ENCODE measurements at places on chromosomes 4 and X.
A peak's percentile ranks its signal among the peaks of the same experiment; 100 is the strongest.

DNA sequence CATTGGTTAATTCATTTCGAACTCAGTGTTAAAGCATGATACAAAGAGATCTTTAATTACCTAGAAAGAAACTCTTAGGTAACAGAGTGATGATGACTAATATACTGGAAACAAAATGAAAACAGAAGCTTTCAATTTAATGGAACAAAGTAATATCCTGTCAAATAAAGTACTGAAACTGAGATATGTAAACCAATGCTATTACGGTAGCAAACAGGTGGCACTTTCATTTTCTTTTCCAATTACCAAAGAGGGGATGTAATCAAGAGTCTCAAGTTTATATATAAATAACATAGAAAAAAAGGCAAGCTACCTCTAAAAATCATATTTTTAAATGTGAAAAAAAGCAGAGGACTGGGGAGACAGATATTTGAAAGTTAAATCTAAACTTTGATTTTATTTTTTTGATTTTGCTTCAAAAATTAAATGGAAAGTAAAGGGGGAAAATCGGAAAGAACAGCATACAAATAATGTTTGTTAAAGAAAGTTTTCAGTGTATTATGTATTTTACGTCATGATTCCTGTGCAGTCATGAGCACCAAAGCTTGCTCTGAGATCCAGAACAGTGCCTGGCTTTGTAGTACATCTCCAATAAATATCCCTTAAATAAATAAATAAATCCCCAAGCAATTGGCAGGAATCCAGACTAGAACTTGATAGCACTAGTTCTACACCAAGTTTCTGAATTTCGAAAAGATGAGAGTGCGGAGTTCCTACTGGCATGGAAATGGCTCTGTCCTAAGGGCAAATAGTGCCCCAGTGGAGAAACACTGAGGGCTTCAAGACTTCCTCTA, 25.0 kb upstream of the RAPGEF2 start:
- no peak for DNase-seq

GRCh38 chr4:150567070-150567469, 14.9 kb upstream of the MAB21L2 start:
- no peak for DNase-seq

DNA sequence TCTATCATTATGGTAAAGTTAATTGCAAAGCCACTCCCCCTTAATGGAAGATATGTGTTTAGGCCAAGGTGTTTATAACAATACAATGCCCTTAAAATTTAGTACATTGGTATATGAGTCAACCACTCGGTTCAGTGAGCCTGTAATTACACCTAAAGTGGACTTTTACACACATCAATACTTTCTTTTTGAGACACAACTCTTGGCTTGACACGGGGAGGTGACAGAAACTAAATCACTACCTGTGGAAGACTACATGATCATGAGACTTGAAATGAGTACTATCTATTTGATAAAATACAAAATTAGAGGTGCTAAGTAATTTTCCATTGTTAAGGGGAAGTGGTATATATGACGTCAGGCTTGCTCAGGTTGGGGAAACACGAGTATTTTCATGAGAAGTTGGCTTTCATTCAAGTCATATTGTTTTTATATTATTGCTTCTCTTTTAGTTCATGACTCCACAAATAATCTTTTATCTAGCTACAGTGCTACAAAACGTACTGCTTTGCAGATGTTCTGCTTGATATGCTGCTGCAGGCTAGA, 918.3 kb downstream of the ARAP2 start:
- DNase-seq = no peak

DNA sequence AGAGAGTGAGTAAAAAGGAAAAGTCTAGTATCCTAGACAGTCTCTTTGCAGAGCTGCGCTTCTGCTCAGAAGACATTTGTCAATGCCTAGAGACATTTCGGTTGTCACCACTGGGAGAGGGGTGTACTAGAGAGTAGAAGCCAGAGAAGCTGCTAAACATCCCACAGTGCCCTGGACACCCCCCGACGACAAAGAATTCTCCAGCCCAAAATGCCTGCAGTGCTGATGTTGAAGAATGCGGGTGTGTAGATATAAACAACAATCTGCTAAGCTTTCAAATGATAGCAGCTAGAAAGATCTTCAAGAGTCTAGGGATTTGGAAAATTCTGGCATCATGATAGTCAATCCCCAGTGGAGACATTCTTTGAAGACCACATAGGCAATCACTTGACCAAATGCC, 90.1 kb downstream of the PALLD start:
- DNase-seq = no peak

DNA sequence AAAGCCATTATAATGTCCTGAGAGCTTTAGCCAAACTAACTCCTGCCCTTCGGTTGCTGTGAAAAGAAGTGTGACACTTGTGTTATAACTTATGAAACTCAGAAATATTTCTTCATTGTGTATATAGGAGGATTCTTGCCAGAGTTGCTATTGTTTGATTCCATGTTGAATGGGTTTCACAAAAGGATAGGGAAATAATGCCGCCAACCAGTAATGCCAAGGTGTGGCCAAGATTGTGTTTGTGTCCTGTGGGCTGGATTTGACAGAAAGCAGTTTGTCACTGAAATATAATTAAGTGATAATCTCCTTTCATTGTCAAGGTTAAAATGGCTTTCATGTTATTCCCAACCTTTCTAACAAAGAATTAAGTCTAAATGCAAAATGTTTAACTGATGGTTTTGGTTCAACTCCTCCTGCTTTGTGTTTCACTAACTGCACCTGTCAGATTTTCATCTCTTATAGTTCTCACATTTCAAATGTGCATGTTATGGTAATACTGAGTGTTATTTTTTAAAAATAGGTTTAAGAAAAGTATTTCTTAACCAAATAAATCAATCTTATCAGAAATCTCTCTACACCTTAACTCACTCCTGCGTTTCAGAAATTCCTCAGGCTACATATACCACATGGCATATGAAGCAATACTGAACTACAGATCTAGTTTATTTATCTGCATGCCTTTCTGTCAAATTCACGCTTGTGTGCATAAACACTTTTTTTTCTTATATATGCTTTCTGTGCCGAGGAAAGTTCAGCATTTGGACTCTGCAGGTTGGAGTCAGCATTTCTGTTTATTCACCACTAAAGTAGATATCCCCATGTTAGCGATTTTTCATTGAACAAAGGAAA, at the start of gene CLDN22:
CLDN22 (minus strand) TSS at position 66 of the 849 bp plus-strand sequence; CDS start at position 8, 58 bp downstream.
- DNase-seq = no peak

- DNase-seq = no peak
These were observed 135.3 kb upstream of the VCX2 start for GRCh38 chrX:8306291-8306925.

DNA sequence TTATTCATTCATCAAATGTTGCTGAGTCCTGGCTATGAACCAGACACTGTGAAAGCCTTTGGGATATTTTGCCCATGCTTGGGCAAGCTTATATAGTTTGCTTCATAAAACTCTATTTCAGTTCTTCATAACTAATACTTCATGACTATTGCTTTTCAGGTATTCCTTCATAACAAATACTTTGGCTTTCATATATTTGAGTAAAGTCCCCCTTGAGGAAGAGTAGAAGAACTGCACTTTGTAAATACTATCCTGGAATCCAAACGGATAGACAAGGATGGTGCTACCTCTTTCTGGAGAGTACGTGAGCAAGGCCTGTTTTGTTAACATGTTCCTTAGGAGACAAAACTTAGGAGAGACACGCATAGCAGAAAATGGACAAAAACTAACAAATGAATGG, 1.7 kb upstream of the AFP start:
- DNase-seq = no peak

DNA sequence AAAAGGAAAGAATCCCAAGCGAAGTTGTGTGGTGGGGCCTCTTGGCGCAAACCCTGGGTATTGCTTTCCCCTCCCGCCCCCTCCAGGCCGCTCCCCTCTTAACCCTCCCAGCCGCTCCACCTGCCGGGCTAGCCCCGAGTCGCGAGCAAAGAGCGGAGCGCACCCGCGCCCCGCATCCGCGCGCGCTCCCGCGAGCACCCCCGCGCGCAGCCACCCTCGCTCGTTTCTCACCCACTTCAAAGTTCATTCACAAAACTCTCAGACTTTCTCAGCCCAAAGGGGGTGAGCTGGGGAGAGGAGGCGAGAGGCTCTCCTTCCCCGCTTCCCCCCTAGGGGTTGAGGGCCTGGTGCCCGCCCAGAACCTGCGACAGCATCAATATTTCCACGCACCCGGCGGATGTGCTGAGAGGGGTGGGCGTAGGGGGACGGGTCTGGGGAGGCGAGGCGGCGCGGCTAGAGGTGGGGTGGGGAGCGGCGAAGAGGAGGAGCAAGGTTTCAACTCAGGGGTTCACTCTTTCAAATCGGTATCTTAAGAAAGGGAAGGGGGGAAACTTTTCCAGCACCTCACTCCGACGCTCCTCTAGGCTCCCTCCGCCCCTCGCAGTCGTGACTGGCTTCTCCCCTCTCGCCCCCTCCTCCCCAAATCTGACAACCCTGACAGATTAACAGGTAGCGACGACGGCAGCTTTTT, 1.8 kb downstream of the MAML3 start:
- peak; percentile 96 for DNase-seq

GRCh38 chr4:41745292-41746024, 3.1 kb downstream of the PHOX2B start:
- DNase-seq = no peak

GRCh38 chr4:34469516-34469915, 1774.8 kb downstream of the ARAP2 start:
- no peak for DNase-seq

- DNase-seq = no peak
These were observed 24.6 kb upstream of the ANTXR2 start for GRCh38 chr4:80097400-80098177.

DNA sequence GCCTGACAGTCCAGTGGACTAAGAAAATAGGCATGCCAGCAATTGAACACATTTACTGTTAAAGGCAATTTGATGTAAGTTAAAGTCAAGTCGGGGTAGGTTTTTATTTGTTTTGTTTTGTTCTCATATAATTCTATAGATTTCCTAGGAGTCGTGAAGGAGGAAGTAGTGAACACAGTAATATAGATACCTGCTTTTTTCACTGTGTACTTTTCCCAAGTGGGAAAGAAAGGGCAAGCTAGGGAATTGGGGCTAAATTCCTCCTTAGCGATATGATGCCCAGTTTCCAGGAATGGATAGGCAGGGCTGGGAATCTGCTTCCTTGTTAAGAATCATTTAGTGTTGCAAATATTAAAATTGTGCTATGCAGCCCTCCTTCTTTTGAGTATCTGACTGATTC, 271.0 kb downstream of the ARHGAP24 start:
- no peak for DNase-seq

GRCh38 chr4:5125321-5125720, 74.0 kb downstream of the STK32B start:
- no peak for DNase-seq

DNA sequence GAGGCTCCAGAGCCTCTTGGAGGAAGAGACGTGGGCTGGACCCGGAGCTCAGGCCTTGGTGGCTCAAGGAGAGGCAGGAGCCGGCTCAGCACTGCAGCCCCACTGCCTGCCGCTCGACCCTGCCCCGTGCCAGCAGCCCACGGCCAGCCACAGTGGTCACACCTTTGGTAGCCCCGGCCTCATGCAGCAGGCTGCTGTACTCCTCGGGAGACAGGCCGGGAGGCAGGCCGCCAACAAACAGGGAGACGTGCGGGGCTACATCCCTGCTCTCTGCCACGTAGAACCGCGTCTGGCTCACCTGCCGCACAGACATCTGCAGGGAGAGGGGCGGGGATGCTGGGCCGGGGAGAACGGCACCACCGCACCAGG, 7.6 kb downstream of the DGKQ start:
- DNase-seq = no peak

GRCh38 chr4:168388890-168389289, 70.3 kb upstream of the DDX60 start:
- no peak for DNase-seq

DNA sequence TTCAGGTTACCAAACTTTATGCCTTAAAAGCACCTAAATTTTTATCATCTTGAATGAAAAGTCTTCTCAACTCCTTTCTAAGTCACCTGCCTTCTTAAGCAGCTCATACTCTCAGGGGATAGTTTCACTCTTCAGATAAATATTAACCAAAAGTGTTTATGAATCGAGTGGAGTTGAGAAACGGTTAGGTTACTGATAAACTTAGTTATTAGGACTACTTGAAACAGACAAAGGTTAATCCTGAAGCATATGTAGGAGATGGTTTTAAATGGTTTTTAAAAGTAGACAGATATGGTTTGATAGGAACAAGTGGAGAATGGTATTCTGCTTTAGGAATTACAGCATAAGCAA, 32.8 kb downstream of the CLDN22 start:
- no peak for DNase-seq

DNA sequence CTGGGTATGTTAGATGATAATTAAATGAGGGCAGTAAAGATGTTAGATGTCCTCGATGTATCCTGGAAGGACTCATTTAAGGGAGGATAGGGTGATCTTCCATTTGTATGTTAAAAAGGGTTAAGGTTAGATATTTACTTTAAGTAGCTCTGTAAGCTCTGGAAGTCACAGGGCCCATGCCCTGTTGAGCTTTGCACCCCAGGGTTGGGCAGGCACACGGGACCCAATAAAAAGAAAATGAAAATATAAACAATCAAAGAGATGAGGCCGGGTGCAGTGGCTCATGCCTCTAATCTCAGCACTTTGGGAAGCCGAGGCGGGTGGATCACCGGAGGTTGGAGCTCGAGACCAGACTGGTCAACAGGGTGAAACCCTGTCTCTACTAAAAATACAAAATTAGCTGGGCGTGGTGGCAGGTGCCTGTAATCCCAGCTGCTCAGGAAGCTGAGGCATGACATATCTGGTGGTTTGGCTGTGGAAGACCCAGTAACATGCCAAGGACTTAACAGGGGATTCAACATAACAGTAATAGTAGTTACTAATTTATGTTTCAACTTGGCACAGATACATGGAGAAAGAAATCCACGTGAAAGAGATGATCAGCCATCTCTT, 16.9 kb upstream of the PHEX start:
- no peak for DNase-seq

GRCh38 chr4:117385526-117385925, 300.1 kb upstream of the TRAM1L1 start:
- DNase-seq = no peak

- DNase-seq = no peak
These were observed 26.7 kb upstream of the SLC2A9 start for GRCh38 chr4:10047967-10048366.

- no peak for DNase-seq
These were observed 26.0 kb downstream of the TBC1D19 start for GRCh38 chr4:26609868-26610267.

DNA sequence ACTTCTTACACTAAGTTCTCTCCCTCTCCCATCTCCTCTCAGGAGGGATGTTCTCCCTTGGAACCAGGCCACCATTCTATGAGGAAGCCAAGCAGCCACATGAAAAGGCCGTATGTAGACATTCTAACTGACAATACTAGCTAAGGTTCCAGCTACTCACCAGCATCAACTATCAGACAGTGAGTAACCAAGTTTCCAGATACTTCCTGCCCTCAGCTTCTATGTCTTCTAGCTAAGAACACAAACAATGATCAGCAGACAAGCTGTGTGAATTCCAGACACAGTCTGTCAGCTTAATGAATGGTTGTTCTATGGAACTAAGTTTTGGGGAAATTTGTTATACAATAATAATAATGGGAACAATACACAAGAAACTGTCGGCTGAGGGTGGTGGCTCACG, 50.8 kb downstream of the SMIM14 start:
- no peak for DNase-seq

All from stimulated activated CD4-positive, alpha-beta T cell treated with anti-CD3 and anti-CD28 coated beads, Interleukin-4, amount 100 ng/mL, for 4 hours (primary cell).